ENCODE measurements at places on chromosomes 16 and 17.

DNA sequence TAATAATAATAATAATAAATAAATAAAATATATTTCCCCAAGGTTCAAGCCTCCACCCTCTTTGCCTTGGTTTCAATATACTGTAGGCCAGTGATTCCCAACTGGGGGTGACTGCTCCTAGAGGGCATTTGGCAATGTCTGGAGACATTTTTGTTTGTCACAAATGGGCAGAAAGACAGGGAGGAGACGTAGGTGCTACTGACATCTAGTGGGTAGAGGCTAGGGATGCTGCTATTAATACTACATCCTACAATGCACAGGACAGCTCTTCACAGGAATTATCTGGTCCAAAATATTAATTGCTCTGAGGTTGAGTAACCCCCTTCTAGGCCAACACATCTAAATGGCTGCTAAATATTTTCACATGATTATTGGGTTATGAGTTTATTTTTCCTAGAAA is 12.8 kb upstream of the PRR14 start:
- DNase-seq = no peak

GRCh38 chr17:27660436-27660835 is 29.4 kb downstream of the LGALS9 start:
- no peak for DNase-seq

- no peak for DNase-seq
These were observed 15.9 kb downstream of the TNRC6A start for GRCh38 chr16:24745391-24745790.

DNA sequence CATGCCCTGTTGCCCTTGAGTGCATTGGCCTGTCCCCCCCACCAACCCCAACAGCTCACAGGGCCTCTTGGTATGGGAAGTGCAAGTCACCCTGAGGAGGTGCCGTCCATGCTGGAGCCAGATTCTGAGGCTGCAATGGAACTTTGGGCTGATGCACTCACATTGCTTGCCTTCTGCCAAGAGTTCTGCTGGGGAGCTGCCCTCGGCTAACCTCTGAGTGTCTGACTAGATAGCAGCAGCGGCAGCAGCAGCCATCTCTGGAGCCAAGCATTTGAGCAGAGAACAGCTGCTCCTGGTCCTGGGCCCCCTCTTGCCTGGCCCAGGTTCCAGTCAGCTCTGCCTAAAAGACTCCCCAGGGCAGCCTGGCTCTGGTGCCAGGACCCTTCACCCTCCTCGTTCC is 61.5 kb downstream of the GNAO1 start:
- no peak for DNase-seq

GRCh38 chr17:27571563-27572352 is 59.2 kb upstream of the LGALS9 start:
- DNase-seq = no peak

DNA sequence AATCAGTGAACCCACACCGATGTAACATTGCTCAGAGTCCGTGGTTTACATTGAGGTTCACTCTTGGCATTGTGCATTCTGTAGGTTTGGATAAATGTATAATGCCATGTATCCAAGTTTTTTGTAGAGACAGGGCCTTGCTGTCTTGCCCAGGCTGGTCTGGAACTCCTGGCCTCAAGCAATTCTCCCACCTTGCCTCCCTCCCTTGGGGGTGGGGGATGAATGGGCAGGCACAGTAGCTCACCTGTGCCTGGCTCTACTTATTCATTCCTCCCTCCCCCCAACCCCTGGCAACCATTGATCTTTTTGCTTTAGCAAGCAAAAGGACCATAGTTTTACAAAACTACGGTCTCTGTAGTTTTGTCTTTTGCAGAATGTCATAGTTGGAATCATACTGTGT is 181.4 kb downstream of the SPECC1 start:
- DNase-seq = no peak

DNA sequence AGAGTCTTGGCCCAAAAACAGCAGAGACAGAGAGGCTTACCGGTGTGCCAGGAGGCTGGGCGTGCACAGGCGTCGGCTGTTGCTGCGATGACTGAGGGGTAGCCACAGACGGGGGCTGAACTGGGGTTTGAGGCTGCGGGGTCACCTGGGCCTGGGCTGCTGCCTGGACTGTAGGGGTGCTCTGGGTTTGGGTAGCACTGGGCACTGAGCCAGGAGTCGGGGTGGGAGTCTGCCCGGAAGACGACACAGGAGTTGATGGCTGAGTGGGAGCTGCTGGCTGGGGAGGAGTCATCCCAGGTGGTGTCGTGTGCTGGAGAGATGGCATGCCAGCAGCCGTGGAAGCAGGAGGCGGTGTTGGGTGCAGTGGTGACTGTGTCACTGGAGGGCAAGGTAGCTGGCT is 53.2 kb upstream of the TRAP1 start:
- no peak for DNase-seq

DNA sequence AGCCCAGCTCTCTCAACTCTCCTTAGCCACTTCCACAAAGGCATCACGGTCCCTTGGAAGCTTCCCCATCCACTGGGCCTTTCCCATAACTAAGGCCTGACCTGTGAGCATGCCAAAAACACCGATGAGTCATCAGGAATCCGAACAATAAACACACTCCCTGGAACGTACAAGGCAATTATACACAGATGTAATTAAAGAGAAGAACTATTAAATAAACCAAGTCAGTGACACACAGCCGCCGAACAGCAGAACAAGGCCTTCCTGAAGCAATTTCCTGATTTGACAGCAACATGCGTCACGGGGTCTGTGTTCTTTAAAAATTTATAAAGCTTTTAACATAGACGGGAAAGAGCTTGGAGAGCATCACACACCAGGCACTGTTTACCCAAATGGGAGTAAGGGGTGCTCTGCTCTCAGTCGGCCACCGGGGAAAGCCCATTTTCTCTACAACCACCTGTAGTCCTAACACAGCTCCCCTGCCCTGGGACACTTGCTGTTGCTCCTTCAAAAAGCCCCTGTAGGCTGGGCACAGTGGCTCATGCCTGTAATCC is 29.4 kb downstream of the COG7 start:
- DNase-seq = peak; percentile 14

DNA sequence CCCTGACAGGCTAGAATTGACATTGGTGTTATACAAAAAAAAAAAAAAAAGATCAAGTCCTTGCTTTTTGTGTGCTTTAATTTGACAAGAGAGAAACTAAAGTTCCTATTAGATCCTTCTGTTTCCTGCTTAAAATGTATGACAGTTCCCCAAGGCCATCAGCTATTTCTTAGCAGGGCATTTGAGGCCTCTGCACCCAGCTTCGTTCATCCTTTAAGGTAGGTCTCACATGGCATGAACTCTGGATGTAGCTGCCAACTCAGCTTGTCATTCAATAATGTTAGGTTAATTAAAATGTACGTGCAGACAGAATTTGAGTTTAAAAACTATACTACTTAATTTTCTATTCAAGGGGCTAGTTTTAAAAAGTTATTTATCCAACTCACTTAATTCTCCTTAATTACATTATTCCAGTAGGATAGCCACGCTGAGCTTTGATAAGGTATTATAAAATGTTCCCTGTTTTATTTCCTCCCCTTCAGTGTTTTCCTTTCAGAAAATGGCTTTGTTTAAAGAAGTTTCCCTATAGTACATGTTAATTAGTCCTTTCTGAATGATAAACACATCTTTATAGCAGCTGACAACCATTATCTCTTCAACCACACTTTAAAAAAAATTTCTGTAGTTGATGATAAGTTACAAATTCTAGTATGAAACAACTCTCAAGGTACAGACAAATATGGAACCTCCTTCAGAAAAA is 1.2 kb upstream of the RFFL start:
- no peak for DNase-seq

DNA sequence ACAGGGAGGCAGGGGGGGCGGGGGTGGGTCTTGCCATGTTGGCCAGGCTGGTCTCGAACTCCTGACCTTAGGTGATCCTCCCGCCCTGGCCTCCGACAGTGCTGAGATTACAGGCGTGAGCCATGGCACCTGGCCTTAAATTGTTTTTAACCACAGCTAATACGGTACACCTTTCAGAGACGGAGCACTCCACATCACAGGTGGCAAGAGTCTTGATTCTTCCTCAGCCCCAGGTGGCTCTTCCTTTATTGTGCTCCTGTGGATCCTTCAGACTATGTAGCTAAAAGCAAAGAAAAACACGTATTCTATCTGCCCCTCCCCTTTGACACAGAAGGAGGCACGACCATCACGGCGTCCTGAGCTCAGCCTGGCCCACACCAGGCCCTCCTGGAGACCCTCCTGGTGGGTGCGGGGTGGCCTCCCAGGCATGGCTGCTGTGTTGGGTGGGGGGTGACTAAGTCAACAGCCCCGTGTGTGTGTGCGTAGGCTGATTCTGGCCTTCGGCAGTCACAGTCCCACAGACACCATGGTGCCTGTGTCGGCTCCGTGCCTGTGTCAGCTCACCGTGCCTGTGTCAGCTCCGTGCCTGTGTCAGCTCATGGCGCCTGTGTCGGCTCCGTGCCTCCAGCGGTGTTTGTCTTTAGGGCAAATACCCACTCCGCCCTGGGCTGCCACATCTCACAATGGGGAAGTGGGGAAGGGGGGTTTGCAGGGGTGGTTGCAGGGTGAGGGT is 10.8 kb upstream of the SECTM1 start:
- DNase-seq = no peak

DNA sequence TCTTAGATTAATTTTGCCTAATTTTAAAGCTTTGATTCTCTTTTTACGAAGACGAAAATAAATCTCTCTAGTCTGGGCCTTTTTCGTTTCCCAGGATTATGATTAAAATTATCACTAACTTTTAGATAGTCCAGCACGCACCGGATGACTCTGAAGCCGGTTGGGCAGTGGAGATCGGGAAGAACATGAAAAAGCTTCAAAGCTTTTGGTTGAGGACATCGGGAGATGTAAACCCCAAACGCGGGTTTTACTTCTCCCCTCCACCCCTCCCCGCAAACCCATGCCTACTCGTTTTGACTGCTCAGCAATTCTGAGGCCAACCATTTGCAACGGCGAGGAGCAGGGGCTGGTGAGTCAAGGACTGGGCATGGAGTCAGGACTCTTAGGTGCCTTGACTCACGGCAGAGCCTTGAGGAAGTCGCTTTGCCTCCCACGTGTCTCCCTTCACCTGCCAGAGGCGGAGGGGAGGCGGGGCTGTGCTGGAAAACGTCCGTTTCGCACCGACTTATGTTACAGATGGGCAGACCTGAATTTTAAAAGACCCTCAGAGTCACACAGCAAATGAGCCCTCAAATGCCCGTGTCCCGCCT is 989 bp upstream of the DUSP14 start:
- peak; percentile 90 for DNase-seq

DNA sequence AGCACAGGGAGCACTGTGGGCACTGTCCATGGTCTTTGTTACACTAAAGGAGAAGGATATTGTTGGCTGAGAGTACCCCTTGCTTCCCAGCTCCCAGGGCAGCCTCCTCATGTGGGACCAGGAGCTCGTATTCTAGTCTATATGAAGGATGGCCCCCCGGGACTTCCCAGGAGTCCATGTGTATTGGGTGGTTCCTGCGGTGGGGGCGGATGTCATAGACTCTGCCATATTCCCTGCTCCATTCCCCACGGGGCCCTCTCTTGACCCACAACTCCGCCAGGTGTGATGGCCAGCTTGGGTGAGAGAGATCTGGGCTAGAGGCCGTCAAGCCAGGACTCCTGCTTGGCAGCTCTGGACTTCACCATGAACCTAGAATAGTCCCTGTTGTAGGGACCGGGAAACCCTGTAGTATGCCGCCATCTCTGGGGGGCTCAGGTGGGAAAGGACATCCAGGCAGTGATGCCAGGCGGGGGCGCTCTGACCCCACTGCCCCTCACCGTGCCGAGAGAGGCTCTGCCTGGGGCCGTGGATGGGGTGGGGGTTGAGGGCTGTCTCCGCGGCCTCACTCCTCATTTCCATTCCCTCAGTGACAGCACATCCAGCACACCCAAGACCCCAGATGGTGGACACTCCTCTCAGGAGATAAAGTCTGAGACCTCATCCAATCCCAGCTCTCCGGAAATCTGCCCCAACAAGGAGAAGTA is 37.8 kb downstream of the OR1D5 start:
- DNase-seq = no peak

DNA sequence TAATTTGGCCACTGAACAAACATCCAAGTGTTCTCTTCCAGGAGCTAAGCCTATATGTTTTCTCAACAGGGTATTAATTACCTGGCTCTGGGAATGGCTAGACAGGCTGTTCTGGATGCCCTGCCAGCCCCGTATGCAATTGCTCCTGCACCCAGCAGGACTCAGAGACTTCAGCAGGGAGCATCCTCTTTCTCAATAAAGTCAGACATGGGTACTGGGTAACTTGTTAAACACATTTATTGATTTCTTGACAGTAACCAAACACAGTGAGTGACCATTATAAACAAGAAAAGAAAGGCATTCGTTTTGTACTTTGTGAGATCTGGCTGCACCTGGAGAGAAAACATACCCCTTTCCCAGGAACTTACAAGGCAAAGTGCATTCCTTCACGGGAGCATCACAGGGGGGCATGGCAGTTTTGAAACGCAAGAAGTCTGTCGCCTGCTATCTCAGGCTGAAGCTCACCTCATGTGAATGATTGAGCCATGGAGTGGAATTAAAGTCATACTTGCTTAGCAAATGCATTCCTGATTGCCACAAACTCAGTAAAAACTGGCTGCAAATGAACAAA is 369.8 kb downstream of the UTP18 start:
- no peak for DNase-seq

GRCh38 chr17:7250695-7251627 is 573 bp downstream of the CTDNEP1 start:
- DNase-seq = no peak

- no peak for DNase-seq
These were observed 90.6 kb upstream of the FBXO47 start for GRCh38 chr17:39057701-39058206.

DNA sequence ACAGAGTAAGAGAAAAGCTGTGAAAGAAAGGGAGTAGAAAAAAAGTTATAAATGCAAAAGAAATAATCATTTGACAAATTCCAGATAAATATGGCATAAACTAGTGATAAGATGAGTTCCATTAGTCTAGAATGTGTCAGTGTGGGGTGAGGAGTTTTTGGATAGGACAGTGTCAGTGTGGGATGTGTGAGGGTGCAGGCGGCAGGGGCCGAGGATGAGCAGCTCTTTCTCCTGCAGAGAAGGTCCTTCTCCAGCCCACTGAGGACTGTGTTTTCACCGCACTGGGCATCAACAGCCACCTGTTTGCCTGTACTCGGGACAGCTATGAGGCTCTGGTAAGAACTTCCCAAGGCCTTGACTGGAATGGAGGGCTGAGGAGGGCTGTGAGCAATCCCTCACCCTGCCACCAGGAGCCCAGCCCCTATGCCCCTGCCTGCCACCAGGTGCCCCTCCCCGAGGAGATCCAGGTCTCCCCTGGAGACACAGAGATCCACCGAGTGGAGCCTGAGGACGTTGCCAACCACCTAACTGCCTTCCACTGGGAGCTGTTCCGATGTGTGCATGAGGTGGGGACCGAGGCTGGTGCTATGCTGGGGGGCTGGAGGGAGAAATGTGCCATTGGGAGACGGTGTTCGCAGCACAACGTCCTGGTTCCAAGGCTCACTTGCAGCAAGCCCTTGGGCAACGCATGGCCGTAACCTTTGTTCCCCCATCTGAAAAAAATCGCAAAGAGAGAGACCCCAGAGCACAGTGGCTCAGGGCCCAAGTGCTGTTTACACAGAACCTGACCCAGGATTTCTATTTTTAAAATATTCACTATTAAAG is 13.1 kb downstream of the RAPGEFL1 start:
- peak; percentile 76 for DNase-seq

Data from DMS79 (cell line).